IPS-NIHi11 (cell line): ENCODE measurements at places on chromosomes 16 and 17.

DNA sequence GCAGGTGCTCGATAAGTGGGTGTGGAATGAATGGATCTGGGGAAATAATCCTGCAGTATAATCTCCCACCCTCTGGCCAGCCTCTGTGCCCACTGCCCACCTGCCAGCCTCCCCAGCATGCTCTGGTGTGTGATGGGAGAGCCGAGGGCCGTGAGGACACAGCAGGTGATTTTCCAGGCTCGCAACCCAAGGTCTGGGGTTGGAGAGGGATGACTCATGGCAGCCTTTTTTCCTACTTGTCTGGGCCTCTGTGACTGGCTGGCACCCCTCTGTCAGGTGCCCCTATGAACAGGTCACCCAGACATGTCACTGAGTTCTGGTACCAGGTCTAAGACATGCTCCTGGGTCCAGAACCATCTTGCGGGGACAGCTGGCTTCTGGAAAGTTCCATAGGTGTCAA lies 385.7 kb upstream of the TNRC6C start:
- DNase-seq, result no peak

DNA sequence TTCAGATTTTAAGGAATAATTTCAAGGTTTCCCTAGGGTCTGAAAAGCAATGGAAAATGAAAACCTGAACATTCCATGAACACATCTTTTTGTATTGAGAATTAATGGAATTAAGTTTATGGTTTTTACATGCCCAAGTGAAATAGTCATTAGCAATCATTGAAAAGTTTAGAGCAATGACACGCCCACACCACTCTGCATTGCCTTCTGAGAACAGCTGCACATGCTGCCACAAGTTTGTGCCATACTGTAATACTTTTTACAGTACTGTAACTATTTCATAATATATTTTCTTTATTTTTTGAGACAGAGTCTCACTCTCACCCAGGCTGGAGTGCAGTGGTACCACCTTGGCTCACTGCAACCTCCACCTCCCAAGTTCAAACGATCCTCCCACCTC lies 345.2 kb upstream of the PMFBP1 start:
- no peak for DNase-seq

DNA sequence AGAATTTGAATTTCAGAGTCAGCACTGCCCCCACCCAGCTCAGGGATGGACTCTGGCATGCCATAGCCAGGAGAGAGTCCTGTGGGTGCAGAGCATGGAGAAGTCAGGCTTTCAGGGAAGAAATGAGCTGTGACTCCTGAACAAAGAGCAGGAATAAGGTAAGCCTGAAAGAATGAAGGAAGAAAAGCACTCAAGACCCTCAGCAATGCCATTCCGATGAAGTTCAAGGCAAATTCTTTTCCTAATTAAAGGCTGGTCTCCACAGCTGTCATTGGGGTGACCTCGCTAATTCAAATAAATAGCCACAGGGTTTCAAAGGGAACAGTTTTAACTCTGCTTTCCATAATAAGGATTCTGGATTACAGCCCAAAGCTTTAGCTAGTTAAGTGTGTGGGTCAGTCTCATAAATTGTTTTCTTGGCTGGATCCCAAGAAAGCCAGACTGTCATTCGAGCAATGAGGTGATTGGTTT lies 31.7 kb downstream of the TOM1L2 start:
- peak; percentile 43 for DNase-seq

- DNase-seq, result no peak
Measured at GRCh38 chr16:17447101-17447569, 23.6 kb downstream of the XYLT1 start.

GRCh38 chr16:72400257-72401083 lies 228.5 kb upstream of the PMFBP1 start:
- peak; percentile 58 for DNase-seq

DNA sequence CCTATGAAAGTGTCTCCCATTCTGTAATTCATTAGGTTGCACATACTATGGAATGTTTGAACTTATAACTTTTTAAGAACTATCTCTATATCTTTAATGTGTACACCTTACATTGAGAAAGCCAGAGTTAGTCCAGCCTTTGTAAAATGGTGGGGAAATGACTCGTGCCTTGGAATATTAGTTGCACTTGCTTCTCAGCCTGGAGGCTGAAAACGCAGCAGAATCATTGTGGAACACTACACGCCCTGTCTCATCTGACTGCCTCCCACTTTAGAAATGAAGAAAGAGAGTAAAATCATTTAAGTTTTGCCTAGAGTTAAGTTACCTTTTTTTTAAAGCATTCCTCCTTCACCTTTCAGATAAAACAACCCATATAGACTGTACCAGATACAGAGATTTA lies 90.7 kb upstream of the WSB1 start:
- no peak for DNase-seq

DNA sequence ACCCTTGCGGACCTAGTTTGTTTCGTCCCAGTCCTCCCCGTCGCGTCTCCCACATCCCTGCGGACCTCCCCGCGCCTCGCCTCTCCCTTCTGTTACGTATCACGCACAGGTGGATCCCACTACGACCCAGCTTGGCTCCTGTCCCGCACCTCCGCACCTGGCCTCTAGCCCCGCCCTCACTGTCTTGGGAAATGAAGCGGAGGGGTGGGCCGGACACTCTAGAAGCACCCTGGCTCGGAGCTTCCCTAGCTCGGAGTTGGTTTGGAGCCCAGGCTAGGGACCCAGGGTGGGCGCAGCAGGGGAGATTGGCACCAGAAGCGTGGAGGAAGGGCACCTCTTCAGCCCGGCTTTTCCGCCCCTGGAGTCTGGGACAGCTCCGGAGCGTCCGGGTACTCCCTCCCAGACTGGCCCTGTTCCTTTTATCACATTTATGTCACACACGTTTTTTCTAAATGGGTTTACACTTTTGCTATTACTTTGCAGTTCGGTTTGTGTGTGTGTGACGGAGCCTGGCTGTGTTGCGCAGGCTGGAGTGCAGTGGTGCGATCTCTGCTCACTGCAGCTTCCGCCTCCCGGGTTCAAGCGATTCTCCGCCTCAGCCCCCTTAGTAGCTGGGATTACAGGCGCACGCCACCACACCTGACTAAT lies 1.4 kb upstream of the CEMP1 start:
- peak; percentile 63 for DNase-seq

GRCh38 chr17:71503710-71504465 lies 616.9 kb upstream of the SOX9 start:
- peak; percentile 12 for DNase-seq

GRCh38 chr16:1475552-1476114 lies 805 bp upstream of the CLCN7 start:
- DNase-seq, result no peak

GRCh38 chr16:7350806-7351205 lies 18.2 kb downstream of the RBFOX1 start:
- DNase-seq, result no peak

- peak; percentile 81 for DNase-seq
Measured at GRCh38 chr17:13114601-13115031, 96.8 kb upstream of the ELAC2 start.

GRCh38 chr16:50284131-50284911 lies 18.0 kb downstream of the ADCY7 start:
- no peak for DNase-seq

- no peak for DNase-seq
Measured at GRCh38 chr16:8924214-8924613, 39.5 kb downstream of the USP7 start.

DNA sequence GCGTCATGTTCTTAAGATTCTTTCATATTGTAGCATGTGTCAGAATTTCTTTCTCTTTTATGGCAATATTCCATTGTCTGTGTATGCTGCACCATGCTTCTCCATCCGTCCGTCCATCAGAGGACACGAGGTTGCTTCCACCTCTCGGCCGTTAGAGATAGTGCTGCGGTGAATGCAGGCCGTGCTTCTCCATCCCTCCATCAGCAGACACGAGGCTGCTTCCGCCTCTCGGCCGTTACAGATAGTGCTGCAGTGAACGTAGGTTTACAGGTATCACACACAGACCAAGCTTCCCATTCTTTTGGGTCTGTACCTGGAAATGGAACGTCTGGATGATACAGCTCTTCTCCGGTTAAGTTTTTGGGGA lies 113.5 kb downstream of the CMIP start:
- no peak for DNase-seq

GRCh38 chr17:40460968-40461731 lies 17.9 kb downstream of the IGFBP4 start:
- no peak for DNase-seq

GRCh38 chr16:49275050-49275730 lies 6.4 kb downstream of the CBLN1 start:
- peak; percentile 23 for DNase-seq

DNA sequence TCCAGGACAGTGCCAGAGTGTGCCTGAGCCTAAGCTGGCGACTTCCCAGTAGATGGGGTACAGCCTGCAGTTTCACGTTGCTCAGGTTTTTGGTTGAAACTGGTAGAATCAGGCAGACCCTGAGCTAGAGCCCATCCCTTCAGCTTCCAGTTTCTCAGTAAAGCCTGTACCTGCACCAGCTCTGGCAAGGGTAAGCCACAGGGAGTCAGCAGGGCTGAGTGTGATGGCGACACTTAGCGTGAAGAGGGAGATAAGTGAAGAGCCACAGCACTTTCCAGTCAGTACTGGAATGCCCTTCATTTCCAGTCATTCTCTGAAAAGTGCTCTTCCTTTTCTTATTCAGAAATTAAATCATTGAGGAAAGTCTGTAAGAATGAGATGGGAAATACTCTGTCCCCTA lies 22.4 kb downstream of the PLD6 start:
- DNase-seq, result no peak

DNA sequence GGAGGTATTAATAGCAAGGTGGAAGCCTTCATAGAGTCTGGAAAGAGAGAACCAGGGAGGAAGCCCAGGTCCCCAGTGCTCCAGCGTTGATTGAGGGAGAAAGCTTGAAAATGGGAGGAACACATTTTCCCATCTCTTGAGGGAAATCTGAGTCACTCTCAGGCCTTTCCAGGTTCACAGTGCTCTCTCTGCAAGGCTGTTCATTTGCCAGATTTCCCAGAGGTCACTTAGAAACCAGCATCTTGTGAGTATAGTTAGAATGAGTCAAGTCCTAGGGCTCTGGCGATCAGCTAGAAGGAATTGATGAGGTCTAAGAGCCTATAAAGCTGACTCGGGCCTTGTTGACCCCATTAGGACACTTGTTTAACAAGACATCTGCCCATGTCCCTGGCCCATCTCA lies 17.7 kb upstream of the ZNF594 start:
- DNase-seq, result no peak

GRCh38 chr17:64992325-64992802 lies 64.2 kb downstream of the GNA13 start:
- no peak for DNase-seq

- no peak for DNase-seq
Measured at GRCh38 chr16:55588799-55589198, 22.3 kb downstream of the CAPNS2 start.

DNA sequence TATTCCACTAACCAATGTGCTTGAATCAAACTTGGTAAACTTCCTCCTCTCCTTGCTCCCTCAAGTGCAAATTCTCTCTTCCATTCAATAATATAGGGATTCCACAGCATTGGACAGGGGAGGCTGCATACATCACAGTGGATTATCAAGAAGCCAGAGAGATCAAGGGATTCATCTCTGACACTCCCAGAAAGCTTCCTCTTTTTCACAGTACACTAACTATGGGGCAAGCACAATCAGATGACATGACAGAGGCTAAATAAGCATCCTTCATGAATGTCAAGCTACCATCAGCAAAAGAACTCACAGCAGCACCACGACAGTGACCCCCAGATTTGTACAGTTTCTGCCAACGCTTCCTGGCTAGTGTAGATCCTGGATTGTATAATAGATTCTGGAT lies 178.4 kb upstream of the C17orf78 start:
- DNase-seq, result no peak

GRCh38 chr16:30082545-30083090 lies 6.8 kb downstream of the PPP4C start:
- DNase-seq, result no peak

DNA sequence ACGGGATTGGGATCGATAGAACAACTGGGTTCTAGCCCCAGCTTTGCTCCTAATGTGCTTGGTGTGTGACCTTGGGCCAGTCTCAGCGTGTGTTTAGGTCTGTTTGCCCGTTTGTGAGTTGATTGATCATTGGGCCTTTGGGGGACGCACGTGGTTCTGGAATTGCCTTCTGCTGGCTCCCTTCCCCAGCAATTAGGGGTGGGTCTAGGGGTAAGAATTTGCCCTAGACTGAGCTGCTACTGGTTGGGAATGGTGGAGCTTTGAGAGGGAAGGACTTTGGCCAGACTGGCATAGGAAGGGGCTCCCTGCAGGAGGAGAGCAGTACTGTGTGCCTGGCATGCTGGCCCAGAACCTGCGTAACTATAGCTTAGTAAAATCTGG lies 1.5 kb downstream of the SPNS2 start:
- DNase-seq, result no peak

- DNase-seq, result no peak
Measured at GRCh38 chr17:27669850-27670249, 38.9 kb downstream of the LGALS9 start.

GRCh38 chr17:40293363-40293762 lies 5.7 kb downstream of the CDC6 start:
- no peak for DNase-seq

- no peak for DNase-seq
Measured at GRCh38 chr17:74198694-74199093, 4.8 kb upstream of the RPL38 start.

DNA sequence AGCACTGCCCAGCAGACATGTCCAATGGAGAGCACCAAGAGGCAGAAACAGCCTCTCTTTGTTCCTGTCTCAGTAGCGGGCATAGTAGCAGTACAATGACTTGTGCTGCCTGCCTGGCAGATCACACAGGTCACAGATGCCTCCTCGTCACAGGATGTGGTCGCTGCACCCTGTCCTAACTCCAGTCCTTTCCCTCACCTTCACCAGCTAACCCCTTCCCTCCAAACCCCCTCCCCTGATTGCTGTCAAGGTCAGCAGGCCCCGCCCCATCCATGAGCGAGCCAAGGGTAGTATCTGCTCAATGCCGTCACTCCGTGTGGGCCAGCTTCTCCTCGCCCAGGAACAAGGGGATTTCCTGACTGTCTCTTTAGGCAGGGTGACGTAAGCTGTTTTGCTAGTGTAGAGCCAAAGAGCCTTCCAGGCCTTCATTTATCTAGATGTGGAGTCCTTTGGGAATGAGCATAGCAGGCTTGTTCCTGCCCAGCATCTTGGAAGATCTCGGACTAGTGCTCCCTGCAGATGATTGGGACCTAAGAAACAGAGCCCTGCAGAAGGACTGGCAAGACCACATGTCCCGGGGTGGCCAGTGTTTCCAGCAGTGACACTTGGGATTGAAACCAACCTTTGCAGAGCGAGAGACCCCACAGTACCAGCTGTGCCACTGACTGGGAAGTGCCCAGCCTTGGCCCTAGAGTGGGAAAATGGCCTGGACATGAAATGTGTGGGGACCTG lies 75.9 kb upstream of the TNRC6C start:
- no peak for DNase-seq
